ENCODE measurements at places on chromosomes 4 and X. TPM values are rescaled to one million over a fixed set of nuclear protein-coding genes. Genes with fewer than 3 reads are reported as not detected.

DNA sequence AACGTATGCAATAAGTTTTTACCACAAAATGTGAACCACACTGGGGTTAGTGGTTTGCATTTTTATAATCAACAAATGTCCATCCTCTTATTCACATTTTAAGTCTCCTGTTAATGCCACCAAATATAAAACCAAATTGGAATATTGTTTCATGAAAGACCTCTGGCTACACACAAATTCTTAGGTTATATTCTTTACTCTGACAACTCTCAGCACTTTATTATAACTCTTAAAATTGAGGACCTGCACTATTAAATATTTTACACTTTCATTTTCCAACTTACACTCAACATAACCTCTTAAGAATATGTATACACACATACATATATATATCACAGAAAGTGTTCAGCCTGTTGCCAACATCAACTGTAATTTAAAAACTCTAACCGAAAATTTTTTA is 2.8 kb downstream of the PDE5A start:
- DNase-seq: no peak

DNA sequence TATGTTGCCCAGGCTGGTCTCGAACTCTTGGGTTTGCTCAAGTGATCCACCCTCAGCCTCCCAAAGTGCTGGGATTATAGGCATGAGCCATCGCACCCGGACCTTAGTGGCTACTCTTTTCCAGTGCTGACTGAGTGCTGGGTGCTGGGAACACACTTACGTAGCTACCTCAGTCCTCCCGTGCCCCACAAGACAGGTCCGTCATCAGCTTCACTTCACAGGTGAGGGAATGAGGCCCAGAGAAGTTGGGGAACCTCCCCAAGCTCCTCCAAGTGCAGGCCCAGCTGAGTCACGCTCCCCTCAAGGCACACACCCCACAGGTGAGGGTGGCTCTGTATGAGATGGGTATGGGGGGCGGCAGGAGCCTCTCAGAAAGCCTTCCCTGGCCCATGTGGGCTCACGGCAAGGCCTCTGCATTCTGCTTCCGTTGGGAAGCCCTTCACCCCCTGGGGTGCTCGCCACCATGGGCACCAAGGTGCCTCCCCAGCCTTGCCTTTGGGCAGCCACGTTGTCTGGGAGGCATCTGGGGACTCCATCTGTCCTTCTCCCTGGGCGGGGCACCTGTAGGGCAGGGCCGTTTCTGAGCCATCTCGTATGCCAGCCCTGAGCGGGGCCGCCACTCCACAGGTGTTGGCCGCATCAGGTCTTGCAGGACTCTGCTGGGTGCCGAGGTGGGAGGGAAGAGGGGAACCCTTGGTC is 28.4 kb downstream of the NSG1 start:
- DNase-seq: no peak

- no peak for DNase-seq
Observed at GRCh38 chr4:89000382-89000781, 56.6 kb downstream of the FAM13A start.

- no peak for DNase-seq
Observed at GRCh38 chr4:3683744-3684421, 82.3 kb upstream of the ADRA2C start.

Gene PAGE1
- total RNA-seq: 0.41 TPM

DNA sequence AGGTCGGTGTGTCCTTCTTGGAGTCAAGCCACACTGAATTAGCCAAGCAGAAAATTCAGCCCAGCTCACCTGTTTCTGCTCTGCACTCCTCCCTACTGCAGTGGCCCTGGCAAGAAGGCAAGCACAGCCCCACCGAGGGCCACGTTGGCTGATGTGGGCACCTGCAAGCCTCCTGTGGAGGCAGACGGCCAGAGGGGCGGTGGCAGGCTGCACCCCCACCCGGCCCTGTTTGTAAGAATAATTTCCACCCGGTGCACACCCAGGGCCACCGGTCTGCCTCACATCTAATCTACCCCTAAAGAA is 18.8 kb downstream of the PPP2R2C start:
- DNase-seq: no peak

GRCh38 chr4:6924361-6924779 is 14.7 kb downstream of the TBC1D14 start:
- DNase-seq: no peak

GRCh38 chrX:1385253-1386223 is 6.4 kb downstream of the SLC25A6 start:
- no peak for DNase-seq

DNA sequence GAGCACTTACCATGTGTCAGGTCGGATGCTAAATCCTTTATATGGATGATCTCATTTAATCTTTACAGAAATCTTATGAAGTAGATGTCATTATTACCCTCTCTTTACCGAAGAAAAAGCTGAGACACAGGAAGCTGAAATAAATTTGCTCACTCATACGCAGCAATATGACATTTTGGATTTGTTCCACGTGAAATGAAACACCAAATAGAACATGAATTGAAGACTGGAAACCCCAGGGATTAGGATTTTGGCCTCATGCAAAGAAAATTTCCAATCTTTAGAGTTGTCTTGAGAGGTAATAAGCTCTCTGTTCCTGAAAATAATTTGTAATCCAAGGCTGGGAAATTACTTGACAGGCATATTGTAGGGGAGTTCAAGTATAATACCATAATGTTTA is 354.4 kb upstream of the CLNK start:
- DNase-seq: no peak

DNA sequence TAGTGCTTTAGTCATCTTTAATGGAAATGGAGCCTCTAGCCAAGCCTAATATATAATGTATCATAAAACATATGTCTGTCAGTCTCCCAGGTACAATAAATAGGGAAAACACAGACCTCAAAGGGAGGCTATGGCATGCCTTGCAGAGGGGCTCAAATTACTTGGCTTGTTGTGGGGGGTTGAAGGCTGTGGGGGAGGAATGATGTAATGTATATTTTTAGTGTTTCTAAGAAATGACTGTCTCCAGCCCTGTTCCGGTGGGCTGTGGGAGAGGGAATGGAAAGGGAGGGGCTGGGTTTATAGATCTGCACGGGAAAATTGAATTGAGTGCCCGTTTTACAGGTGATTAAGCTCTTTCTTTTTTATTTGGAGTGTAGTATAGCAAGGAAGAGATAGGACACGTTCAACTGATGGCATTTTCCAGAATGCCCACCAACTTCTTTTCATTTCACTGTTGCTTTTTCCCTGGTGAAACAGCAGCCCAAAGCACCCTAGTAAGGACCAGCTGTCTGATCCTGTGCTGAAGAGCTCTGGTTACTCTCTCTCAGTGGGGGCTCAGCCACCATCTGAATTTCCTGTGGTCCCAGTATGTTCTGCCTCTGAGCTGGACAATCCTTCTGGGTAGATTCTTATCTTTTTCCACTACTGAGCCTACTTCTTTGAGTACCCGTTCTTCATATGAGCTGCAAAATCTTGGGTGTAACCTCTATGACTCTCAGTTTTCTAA is 220.7 kb upstream of the CASK start:
- peak; percentile 10 for DNase-seq

DNA sequence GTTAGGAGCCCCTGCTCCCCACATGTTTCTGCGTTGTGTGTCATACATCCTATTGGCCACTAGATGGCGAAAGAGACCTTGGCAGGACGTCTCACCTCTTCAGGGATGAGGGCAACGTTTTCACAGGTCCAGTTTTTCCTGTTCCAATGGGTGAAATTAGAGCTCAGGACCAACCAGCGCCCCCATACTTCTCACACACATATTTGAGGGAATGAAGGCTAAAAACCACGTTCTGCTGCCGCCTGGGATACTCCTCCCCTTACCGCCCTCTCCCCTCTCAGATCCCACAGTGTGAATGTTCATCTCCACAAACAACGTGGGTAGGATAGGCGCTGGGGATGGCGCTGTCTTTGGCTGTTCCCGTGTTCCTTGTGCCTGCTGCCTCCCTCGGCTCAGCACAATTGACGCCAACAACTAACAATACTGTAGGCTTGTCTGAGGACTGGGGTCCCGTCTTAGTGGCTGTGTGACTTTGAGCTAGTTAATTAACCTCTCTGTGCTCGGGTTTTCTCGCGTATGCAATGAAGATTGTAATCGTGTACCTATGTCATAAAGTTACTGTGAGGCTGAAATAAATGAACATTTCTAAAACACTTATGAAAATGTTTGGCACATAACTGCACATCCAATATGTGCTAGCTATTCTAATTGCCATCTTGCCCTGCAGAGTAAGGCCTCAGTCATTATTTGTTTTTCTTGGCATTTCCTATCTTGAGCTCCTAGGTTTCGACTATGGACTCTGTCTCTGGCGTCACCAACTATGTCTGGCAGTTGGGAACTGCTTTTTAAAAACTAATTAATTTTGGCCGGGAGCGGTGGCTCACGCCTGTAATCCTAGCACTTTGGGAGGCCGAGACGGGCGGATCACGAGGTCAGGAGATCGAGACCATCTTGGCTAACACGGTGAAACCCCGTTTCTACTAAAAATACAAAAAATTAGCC is 181.3 kb upstream of the STK26 start:
- DNase-seq: peak; percentile 68

- peak; percentile 7 for DNase-seq
Observed at GRCh38 chrX:41507919-41508318, 60.8 kb downstream of the NYX start.

- DNase-seq: no peak
Observed at GRCh38 chrX:65633826-65634225, 33.6 kb upstream of the MSN start.

DNA sequence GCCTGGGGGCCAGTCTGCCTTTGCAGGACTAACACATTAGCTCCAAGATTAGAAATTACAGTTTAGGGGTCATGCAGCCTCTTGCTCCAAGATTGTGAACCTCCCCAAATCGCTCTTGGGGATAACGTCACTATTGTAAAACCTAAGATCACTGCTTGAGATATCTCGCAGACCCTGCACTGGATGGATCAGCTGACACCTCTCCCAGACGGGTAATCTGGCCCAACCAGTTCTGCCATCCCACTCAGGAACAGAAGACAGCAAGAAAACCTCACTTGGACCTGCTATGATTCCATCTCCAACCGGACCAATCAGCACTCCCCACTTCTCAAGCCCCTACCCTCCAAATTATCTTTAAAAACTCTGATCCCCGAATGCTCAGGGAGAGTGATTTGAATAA is 431.2 kb downstream of the GPM6A start:
- DNase-seq: no peak

DNA sequence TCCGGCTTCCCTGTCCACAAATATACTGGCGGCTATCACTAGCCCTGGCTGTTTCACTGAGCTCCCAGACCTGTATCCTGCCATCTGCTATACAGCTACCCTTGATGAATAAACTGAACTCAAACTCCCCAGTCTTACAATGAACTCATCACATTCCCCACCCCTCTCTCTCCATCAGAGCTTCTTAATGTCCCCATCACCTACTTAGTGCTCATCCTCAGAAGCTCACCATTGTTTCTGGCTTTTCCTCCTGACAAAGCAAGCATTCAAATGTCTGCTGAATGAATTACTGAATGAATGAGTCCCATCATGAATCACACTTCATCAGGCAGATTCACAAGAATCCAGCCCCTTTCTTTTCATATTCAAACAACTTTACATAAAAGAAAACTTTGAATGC is 5.7 kb upstream of the DGAT2L6 start:
- no peak for DNase-seq
